Stimulated activated CD4-positive, alpha-beta T cell treated with anti-CD3 and anti-CD28 coated beads, Interleukin-12 subunit alpha, Interleukin-12 subunit beta, amount 100 ng/mL, for 24 hours (primary cell): ENCODE measurements at places on chromosomes 4 and X.
A peak's percentile ranks its signal among the peaks of the same experiment; 100 is the strongest.

DNA sequence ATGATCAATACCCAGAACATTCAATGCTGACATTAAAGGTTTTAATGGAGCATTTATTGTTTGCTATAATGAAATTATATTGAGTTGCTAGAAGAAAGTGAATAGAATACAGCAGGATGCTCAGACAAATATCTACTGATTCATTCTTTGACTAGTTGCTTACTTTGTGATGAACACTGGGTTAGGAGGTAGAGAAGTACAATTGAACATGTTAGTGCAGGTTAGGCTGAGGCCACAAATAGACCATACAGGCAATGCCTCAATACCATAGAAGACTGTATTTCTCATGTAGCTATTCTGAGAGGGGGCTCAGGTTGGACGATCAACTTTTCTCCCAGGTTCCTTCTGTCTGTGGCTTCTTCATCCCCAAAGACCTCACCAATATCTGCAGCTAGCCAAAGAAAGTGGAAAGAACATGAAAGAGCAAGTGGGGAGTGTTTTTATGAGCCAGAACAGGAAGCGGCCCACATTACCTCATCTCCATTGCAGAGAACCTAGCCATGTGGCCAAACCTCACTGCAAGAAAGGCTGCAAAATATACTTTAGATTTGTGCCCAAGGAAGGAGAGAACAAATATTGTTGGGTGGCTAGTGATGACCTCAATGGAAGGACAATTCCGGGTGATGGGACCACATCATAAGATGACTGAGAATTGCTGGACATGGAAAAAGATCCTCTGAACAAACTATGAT is 180.3 kb upstream of the GATB start:
- DNase-seq: no peak

GRCh38 chrX:10104958-10105658 is 51.7 kb upstream of the CLCN4 start:
- no peak for DNase-seq

- DNase-seq: no peak
Measured at GRCh38 chr4:144288011-144288903, 147.7 kb upstream of the GYPA start.

GRCh38 chrX:9873952-9874351 is 87.7 kb downstream of the SHROOM2 start:
- peak; percentile 8 for DNase-seq

DNA sequence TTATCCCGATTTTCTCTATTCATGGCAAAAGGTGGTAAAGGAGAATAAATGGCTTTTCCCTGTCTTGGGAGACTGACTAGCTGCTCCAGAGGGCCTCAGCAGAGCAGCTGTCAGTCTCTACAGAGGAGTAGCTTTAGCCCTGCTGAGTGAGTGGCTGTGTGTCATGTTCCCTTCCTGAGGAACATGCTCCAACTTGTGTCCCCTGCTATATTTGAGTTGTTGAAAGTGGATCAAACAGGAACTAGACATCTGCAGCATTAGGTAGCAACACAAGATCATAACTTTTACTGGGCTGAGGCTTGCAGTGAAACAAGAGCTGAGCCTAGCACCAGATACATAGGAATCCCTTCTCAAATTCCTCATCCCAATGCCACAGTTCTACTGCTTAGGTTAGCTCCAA is 26.7 kb upstream of the PLAC1 start:
- no peak for DNase-seq

GRCh38 chr4:155403886-155404285 is 27.1 kb upstream of the MAP9 start:
- DNase-seq: no peak

- no peak for DNase-seq
Measured at GRCh38 chr4:77453911-77454310, 151.7 kb upstream of the CXCL13 start.
